ENCODE measurements at places on chromosomes 3 and 15. TPM values are rescaled to one million over a fixed set of nuclear protein-coding genes. Genes with fewer than 3 reads are reported as not detected.

The C2CD4A gene
- polyA plus RNA-seq = not detected

The SCN11A gene
- polyA plus RNA-seq = 0.01 TPM

The ZPLD1 gene
- polyA plus RNA-seq = 0.04 TPM

DNA sequence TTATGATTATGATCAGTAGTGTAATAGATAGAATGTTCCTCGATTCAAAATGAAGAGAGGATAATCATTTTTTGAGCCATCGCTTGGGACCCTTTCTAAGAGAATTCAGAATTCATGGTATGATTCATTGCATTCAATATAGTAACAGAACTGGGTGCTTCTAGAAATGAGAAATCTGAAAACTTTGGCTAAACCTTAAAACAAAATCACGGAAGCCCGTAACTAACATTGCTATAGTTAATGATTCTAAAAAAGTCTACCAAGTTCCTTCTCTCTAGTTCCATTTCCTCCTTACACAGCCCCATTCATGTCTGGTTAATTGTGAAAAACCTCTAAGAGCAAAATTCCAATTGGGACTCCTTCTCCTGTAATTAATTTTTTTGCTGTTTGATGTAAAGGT, 217.1 kb downstream of the GBE1 start:
- DNase-seq = no peak

GRCh38 chr3:68988740-68989139, 24.7 kb downstream of the EOGT start:
- DNase-seq = no peak

DNA sequence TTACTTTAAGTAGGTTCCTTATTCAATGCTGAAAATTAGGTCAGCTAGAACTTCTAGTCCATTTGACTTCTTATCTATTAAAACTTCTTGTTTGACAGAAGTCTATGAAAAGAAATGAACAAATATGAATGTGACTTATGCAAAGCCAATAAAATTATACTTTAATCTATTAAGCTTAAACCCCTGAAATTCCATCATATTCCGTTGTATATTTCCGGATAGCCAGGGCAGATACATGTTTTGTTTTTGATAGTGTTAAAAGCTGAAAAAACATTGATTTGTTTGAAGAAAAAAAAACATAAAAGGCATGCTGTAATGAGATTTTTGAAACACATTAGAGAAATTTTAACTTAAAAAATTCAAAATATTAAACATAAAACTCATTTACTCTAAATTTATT, 667.2 kb upstream of the NAALADL2 start:
- no peak for DNase-seq

GRCh38 chr3:124034016-124034843, 42.3 kb upstream of the ROPN1 start:
- peak; percentile 10 for DNase-seq

DNA sequence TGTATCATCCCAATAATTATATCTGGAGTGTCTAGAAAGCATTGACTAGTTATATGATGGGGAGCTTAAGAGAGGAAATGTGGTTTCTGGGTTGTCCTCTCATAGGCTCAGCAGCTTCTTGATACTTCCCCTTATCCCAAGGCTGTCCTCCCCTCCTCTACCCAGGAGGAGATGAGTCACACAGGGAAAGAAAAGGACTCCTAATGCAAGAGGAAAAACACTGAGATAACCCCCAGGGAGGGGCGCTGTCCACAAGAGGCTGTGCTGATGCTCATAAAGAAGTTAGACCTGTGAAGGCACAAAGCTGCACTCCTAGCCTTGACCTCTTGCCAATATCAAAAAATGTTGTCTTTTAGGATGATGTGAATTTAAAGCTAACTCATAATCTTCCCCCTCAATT, 28.8 kb upstream of the GYG1 start:
- DNase-seq = no peak

DNA sequence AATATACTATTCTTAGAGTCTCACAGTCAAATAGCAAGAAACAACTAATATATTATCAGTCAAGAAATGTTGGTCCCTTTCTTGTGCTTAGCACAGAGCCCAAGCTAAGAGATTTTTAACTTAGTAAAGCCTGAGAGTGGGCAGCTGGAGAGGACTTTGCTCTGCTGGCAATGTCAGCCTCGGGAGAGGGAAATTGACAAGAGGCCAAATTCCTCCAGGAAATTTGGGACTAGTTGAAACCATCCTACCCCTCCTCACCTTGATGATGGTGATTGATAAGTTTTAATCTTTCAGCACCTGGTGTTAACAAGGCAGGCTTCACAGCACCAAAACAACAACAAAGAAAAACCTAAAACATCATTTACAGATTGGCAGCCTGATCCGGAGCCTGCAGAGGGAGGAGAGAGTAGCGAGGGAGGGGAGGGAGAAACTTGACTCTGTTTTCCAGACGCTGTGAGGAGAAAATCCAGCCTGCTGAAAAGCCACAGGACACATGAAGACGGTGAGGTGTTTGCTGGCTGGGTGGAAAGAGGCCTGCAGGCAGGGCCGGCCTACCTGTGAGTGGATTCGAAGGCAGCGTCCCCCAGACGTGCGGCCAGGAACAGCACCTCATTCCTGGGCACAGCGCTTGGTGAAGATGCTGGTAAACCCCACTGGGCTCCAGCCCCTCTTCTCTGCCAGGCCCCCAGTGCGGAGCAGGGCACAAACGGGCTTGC, 150.9 kb downstream of the LRRC28 start:
- no peak for DNase-seq

DNA sequence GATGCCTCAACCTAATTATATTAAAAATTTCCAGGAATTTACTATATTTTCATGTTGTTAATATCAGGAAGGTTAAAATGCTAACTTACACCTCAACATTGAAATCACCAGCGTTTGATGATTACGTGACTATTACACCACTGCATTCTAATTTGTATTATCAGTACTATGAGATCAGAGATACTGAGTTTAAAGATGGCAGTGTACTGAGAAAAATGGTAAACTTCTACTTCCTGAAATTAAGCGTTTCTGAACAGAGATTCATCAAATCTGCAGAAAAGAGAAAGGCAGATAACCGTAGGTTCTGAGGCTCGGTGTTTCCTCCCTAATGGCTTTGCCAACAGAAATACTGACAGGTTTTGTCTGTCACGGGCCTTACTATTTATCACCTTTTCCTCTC, 69.9 kb downstream of the CRTC3 start:
- DNase-seq = no peak

DNA sequence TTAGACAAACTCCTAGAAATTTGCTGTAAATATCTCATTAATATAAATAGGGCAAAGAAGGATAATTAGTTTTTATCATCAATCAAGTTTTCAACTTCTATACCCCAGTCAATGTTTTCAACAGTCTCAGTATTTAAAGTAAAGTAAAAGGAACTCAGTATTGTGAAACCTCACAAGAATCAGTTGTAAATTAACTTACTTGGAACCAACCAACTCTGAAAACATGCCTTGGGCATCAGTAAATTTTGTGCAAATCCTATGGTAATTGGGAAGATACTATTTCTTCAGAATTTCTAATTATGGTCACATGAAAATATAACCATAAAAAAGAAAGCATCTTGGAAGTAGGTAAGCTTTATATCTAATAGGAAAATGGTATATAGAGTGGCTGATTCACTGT, 1139.0 kb downstream of the TUSC7 start:
- DNase-seq = no peak

DNA sequence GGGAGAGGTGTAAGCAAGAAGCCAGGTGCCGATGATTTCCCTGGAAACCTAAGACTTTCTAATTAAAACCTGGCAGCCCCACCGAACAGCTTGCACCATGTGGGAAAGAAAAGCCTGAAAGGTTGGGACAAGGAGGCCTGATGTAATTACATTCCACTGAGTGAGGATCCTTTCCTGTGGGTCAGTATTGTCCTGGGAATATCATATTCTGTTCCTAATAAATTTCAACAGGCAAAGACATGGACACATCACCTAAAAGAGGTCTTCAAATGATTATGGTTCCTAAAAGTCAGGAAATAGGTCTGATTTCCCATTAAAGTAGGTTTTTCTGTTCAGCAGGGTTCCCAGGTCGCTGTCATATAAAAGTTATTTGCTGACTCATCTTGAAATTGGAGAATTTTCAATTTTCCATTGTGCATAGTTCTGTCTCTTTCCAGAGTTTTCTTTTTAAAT, 58.5 kb downstream of the DUT start:
- no peak for DNase-seq

GRCh38 chr3:168040607-168041208, 55.0 kb downstream of the GOLIM4 start:
- DNase-seq = no peak
